ENCODE measurements at places on chromosomes 12 and 14. TPM values are rescaled to one million over a fixed set of nuclear protein-coding genes. Genes with fewer than 3 reads are reported as not detected.

DNA sequence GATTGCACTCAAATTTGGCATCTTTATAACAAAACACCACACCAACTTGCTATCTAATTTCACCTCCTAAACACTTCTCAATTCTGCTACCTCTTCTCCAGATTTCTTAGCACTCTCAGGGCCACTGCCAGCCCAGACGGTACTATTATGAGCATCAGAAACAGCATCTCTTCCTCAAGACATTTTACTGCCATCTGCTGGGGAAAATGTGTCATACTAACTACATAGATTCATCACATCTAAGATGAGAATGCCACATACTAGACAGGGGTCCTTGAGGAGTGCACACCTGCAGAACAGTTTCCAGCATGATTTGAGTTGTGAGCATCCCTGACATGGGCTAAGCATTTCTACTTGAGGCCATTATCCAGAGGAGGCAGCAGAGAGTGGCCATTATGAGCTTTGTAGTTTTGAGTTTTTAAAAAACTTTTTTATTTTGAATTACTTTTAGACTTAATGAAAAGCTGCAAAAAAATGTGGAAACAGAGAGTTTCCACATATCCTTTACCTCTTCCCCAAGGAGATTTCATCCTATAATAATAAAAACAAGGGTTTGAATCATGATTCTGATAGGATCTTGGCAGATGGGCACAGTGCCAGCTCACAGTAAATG is 15.1 kb upstream of the GRIP1 start:
- no peak overlapping the region for H3K27ac ChIP-seq
- H3K27me3 ChIP-seq, result no peaks in the 10 kb centered on the region
- H3K4me3 ChIP-seq, result no peak overlapping the region
- no peaks in the 10 kb centered on the region for H3K4me1 ChIP-seq
- DNase-seq, result no peak

- H3K4me3 ChIP-seq, result no peak overlapping the region
- H3K4me1 ChIP-seq, result no peaks in the 10 kb centered on the region
- no peak for DNase-seq
- H3K27ac ChIP-seq, result no peak overlapping the region
- no peaks in the 10 kb centered on the region for H3K27me3 ChIP-seq
Measured at GRCh38 chr14:105853089-105853906, 326.9 kb downstream of the TMEM121 start.

- peaks cover 61% of the 10 kb centered on the region for H3K4me1 ChIP-seq
- H3K4me3 ChIP-seq, result no peak overlapping the region
- H3K27me3 ChIP-seq, result no peaks in the 10 kb centered on the region
- no peaks in the 10 kb centered on the region for H3K36me3 ChIP-seq
Measured at GRCh38 chr12:108311605-108312004, 27.5 kb downstream of the CMKLR1 start.

- no peak overlapping the region for H3K4me3 ChIP-seq
- no peak overlapping the region for H3K27ac ChIP-seq
- no peaks in the 10 kb centered on the region for H3K27me3 ChIP-seq
- no peak for DNase-seq
- H3K4me1 ChIP-seq, result peaks cover 22% of the 10 kb centered on the region
Measured at GRCh38 chr12:30691122-30691879, 4.4 kb downstream of the IPO8 start.

POTEG gene
- not detected for total RNA-seq

TSHR gene
- not detected for total RNA-seq

- no peak overlapping the region for H3K27ac ChIP-seq
- H3K4me3 ChIP-seq, result no peak overlapping the region
- no peak for DNase-seq
- no peaks in the 10 kb centered on the region for H3K4me1 ChIP-seq
- H3K36me3 ChIP-seq, result no peaks in the 10 kb centered on the region
Measured at GRCh38 chr12:51505360-51506105, 80.9 kb downstream of the SLC4A8 start.

GRCh38 chr14:68405961-68406360 is 386.9 kb downstream of the ZFP36L1 start:
- no peak overlapping the region for H3K27ac ChIP-seq
- H3K27me3 ChIP-seq, result no peaks in the 10 kb centered on the region
- H3K36me3 ChIP-seq, result no peaks in the 10 kb centered on the region
- H3K4me1 ChIP-seq, result peaks cover 34% of the 10 kb centered on the region
- no peak for DNase-seq

ARHGEF25 gene
- total RNA-seq, result 16.3 TPM

- no peaks in the 10 kb centered on the region for H3K36me3 ChIP-seq
- no peak overlapping the region for H3K4me3 ChIP-seq
- H3K27me3 ChIP-seq, result no peaks in the 10 kb centered on the region
- no peak for DNase-seq
- no peaks in the 10 kb centered on the region for H3K4me1 ChIP-seq
Measured at GRCh38 chr12:15472036-15472435, 149.7 kb downstream of the PTPRO start.

WDHD1 gene
- total RNA-seq, result 3.5 TPM

GRCh38 chr12:119659289-119659897 is 8.5 kb upstream of the PRKAB1 start:
- no peak overlapping the region for H3K27ac ChIP-seq
- no peaks in the 10 kb centered on the region for H3K27me3 ChIP-seq
- H3K4me1 ChIP-seq, result no peaks in the 10 kb centered on the region
- no peak overlapping the region for H3K4me3 ChIP-seq

DNA sequence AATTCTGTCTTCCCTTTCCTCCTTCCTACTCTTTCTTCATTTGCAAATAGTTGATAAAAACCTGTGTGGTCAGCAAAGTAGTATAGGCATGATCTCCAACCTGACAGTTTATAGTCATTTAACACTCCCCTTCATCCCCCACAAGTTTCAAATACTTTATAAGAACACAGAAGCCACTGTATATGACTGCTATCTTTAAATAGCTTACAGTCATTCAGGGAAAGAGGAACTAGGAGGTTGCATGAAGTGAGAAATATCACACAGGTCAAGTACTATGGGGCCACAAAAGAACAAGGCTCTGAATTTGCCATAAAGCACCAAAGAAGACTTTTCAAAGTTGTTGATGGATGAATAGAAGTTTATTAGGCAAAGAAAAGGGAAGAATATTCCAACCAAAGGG is 431.3 kb downstream of the NPAS3 start:
- H3K36me3 ChIP-seq, result no peaks in the 10 kb centered on the region
- no peaks in the 10 kb centered on the region for H3K27me3 ChIP-seq
- H3K4me3 ChIP-seq, result no peak overlapping the region
- H3K4me1 ChIP-seq, result no peaks in the 10 kb centered on the region
- H3K27ac ChIP-seq, result no peak overlapping the region

DNA sequence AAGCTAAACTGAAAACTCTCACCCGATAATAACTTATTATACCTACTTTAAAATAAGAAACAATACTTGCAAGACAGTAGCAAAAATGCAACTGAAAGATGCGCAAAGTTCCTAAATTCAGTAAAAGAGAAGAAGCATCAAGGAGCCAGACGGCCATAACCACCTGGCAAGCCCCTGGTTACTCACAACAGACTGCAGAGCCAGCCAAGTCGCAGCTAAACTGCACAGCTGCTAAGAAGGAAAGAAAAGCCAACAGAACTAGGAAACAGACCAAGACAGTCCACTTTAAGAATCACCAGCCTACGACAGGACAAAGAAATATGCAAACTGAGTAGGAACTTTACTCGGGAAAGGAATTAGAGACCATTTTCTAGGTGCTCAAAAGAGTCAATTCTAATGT is 127.9 kb downstream of the TMTC1 start:
- no peaks in the 10 kb centered on the region for H3K4me1 ChIP-seq
- H3K4me3 ChIP-seq, result no peak overlapping the region
- no peak for DNase-seq
- no peak overlapping the region for H3K27ac ChIP-seq
- H3K36me3 ChIP-seq, result no peaks in the 10 kb centered on the region

DNA sequence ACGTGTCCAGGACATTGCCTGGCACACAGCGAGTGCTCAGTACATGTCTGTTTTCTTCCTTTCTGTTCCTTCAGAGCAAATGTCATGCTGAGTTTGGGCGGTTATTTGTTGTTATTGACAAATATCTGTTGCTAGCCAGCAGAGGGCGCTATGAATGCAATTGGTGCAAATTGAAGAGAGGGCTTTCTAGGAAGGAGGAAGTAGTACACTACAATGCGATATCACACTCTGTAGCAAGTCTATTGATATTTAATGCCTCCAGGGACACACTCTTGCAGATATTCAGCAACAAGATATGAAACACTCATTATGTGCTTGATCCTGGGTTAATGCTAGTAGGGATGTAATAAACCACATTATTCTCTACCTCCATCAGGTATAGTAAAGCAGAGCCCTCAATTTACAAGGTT is 267.3 kb upstream of the SRRM4 start:
- no peaks in the 10 kb centered on the region for H3K36me3 ChIP-seq
- H3K4me3 ChIP-seq, result no peak overlapping the region
- DNase-seq, result no peak

DNA sequence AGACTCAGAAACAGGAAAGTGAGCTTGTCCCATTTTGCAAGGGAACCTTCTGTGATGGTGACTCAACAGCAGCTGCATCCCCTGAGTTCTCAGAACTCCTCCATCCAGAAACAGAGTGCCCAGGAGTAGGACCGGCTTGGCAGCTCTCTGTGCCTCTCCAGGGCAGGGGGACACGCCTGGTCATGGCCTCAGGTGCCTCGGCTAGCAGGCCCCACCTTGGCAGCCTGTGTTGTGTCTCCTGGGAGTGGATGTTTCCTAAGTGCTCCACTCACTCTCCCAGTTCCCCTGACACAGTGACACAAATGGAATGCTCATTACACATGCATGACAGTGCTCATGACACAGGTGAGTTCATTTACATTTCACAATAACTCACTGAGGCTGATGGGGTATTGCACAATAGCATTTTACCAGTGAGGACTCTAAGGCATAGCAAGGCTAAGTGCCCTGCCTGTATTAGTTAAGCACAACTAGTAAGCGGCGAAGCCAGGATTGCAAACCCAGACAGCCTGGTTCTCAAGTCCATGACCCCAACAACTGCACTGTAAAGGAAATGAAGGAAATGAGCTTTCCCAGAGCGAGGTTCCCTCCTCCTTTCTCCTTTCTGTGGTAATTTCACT is 47.4 kb downstream of the CALM1 start:
- H3K36me3 ChIP-seq, result no peaks in the 10 kb centered on the region
- no peak overlapping the region for H3K27ac ChIP-seq
- peak; percentile 89 for DNase-seq
- no peak overlapping the region for H3K4me3 ChIP-seq
- H3K27me3 ChIP-seq, result no peaks in the 10 kb centered on the region

- no peak overlapping the region for H3K4me3 ChIP-seq
- DNase-seq, result no peak
- no peaks in the 10 kb centered on the region for H3K4me1 ChIP-seq
- H3K27me3 ChIP-seq, result no peaks in the 10 kb centered on the region
Measured at GRCh38 chr12:19338405-19338804, 100.9 kb upstream of the AEBP2 start.

SLC5A8 gene
- total RNA-seq, result 2.8 TPM

GALNT16 gene
- 3.0 TPM for total RNA-seq

GRCh38 chr12:46379352-46379751 is 6.8 kb upstream of the SLC38A2 start:
- H3K27me3 ChIP-seq, result no peaks in the 10 kb centered on the region
- no peak overlapping the region for H3K27ac ChIP-seq
- peaks cover 9% of the 10 kb centered on the region for H3K4me1 ChIP-seq
- no peaks in the 10 kb centered on the region for H3K36me3 ChIP-seq

TAMALIN gene
- 199 TPM for total RNA-seq

GRCh38 chr12:4119157-4119761 is 154.3 kb upstream of the CCND2 start:
- no peaks in the 10 kb centered on the region for H3K27me3 ChIP-seq
- H3K36me3 ChIP-seq, result no peaks in the 10 kb centered on the region
- H3K27ac ChIP-seq, result no peak overlapping the region
- no peak for DNase-seq

TTC7B gene
- 41.5 TPM for total RNA-seq

GRCh38 chr12:51341251-51342007 is 5.0 kb downstream of the CELA1 start:
- peak overlapping the region; percentile 37 for H3K27ac ChIP-seq
- H3K27me3 ChIP-seq, result no peaks in the 10 kb centered on the region
- peaks cover 5% of the 10 kb centered on the region for H3K4me1 ChIP-seq
- no peak for DNase-seq

DNA sequence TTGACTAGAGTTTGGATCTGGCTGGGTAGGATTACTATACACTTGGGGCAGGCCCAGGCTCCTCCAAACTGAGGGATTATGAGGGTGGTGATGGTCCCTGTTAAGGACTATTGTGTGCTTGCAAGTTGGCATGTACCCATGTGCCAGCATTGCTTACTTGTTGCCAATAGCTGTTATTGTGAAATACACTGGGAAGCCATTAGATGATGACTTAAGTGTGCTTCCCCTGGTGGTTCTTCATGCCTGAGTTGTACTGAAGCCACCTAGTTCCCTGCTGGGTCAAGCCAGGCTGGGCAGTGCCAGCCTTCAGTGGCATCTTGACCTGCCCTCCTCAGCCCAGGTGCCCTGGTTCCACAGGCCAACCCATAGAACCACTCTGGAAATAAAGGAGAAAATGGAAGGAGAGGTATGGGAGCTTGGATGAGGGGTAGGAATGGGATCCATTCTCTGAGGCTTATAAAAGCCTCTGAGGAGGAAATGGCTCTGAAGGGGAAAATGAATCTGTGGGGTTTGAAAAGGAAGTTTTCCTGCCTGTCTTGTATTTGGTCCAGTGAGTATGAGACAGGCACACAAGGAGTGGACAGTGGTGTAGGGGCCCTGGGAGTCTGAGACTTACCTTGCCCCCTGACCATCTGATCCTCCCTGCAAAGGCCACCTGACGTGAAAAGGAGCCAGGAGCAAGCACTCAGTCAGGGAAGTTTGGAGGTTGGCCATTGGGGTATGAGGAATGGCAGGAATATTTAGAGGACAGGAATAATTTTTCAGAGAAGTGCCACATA is 724 bp downstream of the LTB4R start:
- no peak for DNase-seq
- peak overlapping the region; percentile 58 for H3K4me3 ChIP-seq
- H3K27ac ChIP-seq, result peak overlapping the region; percentile 90
- H3K4me1 ChIP-seq, result peaks cover 79% of the 10 kb centered on the region
